ENCODE measurements at places on chromosomes 2 and 18.

- DNase-seq: no peak
These were observed 98.1 kb upstream of the BCL2L11 start for GRCh38 chr2:111022633-111023032.

DNA sequence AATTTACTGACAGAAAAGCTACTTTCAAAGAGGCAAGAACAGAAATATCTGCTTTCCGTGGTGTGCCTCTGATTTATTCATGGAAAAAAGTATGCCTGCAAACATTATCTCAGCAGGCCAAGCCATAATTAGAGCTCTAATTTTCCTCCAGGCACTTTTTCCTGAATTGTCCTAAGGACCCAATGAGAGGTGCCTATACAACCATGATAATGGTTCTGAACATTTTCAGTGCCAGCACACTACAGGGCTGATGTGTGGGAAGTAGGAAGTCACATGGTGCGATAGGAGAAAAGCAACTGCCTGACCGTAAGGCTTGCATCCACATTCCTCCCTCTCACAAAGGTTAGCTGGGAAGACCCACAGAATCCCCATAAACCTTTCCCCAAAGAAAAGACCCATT is 45.9 kb upstream of the EGR4 start:
- no peak for DNase-seq

DNA sequence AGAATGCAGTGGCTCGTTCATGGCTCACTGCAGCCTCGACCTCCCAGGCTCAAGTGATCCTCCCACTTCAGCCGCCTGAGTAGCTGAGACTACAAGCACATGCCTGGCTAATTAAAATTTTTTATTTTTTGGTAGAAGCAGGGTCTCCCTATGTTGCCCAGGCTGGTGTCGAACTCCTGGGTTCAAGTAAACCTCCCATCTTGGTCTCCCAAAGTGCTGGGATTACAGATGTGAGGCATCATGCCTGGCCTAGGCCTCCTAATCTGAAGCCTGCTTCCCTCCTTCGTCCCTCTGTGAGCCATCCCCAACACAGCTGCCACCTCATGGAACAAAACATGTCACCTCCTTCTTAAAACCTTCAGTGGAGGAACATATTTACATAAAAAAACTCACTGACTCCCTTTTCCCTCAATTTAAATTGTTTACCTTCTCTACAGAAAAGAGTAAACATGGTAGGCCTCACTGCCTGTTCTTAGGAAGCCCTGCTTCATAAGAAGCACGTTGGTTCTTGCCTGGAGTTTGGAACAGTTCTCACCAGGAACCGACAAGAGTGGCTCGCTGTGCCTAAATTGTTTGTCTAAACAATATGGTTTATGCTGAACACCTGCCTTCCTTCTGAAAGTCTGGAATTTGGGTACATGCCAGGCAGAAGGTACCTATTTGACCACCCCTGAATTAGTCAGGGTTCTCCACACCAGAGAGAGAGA is 12.1 kb upstream of the RHOB start:
- DNase-seq: no peak

- no peak for DNase-seq
These were observed 108.3 kb downstream of the DSEL start for GRCh38 chr18:67408240-67408639.

- DNase-seq: no peak
These were observed 41.3 kb upstream of the MSH6 start for GRCh38 chr2:47741637-47742036.

DNA sequence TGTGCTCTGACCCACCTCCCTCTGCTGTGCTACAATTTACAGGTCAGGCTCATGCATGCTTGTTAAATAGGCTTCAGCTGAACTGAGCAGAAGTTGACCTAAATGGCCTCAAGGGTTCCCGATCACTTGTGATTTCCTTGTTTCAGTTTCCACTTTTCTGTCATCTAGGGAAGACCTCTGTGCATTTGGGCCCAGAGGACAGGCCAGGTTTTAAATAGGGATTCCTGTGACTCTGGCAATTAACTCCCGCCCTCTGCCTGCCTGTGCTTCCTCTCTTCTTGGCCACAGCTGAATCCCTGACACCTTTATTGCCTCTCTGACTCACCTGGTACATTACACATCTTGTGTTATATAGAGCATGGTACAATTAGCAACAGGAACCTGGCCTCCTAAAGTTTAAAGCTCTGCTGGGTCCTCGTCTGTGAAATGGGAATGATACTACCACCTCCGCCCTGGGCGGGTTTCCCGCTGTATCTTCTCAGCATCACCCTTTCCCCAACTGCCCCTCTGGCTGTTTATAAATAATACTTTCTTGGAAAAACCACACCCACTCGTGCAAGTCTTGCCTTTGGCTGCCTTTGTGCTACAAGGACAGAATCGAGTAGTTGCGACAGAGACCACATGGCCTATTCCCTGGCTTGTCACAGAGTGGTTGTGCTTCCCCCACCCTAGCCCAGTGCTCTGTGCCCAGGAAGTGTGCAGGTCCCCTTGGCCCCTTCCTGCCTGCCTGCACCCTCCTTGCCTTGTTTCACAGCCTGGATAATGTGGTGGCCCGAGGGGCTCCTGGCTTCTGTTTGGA is 7.9 kb downstream of the CABLES1 start:
- DNase-seq: no peak

- DNase-seq: no peak
These were observed 484.5 kb upstream of the ZNF804A start for GRCh38 chr2:184113696-184114403.

GRCh38 chr2:205827809-205828365 is 145.6 kb downstream of the NRP2 start:
- no peak for DNase-seq

DNA sequence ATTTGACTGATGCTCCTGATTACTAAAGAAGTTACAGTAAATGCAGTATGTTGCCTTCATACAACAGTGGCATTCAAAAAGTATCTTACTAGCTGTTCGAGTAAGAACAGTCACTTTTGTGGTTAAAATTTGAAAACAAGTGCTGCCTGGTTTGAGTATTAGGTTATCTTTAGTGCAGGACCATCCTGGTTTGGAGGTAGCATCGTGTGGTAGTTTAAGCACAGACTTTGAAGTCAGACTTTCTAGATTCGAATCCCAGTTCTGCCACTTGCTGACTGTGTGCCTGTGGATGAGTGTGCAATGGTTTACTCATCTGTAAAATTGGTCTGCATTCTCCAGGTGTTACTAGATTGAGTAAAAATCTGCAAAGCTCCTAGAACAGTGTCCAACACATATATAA is 96.8 kb downstream of the SGPP2 start:
- DNase-seq: no peak

DNA sequence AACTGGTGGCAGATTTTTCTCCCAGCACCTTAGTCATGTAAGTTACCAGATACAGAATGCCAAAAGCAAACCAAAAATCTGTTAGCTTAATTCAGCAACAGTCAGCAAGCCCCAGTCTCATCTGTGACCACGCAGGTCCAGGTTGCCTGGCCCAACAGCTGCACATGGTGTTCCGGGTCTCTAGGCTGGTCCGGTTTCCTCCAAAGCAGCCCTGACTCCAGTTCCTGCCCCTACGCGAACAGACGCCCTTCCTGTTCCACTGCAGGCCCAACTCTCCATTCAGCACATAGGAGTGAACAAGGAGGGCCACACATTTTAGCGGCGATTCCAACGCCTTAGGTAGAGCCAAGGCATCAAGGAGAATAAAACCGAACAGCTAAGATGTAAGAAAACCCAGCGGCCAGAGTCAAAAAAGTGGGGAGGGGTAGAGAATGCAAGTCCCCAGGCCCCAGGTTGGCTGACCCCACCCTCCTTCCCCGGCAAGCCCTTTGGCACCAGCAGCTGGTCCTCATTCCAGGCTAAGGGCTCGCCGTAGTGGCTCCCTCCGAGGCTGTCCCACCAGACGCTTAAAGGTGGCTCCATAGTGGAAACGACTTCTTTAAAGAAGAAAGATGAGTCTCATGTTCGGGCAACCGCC is 1.5 kb downstream of the STK25 start:
- no peak for DNase-seq

- DNase-seq: peak; percentile 87
These were observed at the start of gene KDSR for GRCh38 chr18:63367053-63367953. Gene KDSR, minus strand, starts transcription at chr18:63367206. Its CDS starts 88 bp downstream, at chr18:63367118.

GRCh38 chr2:237300739-237301138 is 113.2 kb downstream of the COL6A3 start:
- DNase-seq: no peak

- no peak for DNase-seq
These were observed 93.6 kb upstream of the TMEFF2 start for GRCh38 chr2:192288295-192288694.

- no peak for DNase-seq
These were observed 90.1 kb downstream of the LBH start for GRCh38 chr2:30321466-30321865.

GRCh38 chr2:31129375-31130171 is 8.7 kb downstream of the GALNT14 start:
- no peak for DNase-seq

DNA sequence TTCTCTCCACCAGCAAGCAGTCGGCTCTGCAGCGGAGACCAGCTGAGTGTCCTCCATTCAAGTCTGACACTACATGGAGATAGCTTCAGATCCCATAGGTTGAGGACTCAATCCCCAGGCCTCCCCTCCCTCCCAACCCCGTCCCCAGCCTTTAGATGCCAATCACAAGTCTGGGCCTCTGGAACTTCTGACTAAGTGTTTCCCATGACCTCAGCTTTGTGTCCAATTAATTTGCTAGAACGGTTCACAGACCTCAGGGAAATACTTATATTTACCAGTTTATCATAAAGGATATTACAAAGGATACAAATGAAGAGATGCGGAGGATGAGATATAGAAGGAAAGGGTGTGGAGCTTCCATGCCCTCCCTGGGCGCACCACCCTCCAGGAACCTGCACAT is 77.4 kb downstream of the MERTK start:
- DNase-seq: no peak

GRCh38 chr2:147646818-147647468 is 197.9 kb upstream of the ACVR2A start:
- no peak for DNase-seq

- peak; percentile 61 for DNase-seq
These were observed 115.1 kb downstream of the DTNB start for GRCh38 chr2:25558262-25558661.

DNA sequence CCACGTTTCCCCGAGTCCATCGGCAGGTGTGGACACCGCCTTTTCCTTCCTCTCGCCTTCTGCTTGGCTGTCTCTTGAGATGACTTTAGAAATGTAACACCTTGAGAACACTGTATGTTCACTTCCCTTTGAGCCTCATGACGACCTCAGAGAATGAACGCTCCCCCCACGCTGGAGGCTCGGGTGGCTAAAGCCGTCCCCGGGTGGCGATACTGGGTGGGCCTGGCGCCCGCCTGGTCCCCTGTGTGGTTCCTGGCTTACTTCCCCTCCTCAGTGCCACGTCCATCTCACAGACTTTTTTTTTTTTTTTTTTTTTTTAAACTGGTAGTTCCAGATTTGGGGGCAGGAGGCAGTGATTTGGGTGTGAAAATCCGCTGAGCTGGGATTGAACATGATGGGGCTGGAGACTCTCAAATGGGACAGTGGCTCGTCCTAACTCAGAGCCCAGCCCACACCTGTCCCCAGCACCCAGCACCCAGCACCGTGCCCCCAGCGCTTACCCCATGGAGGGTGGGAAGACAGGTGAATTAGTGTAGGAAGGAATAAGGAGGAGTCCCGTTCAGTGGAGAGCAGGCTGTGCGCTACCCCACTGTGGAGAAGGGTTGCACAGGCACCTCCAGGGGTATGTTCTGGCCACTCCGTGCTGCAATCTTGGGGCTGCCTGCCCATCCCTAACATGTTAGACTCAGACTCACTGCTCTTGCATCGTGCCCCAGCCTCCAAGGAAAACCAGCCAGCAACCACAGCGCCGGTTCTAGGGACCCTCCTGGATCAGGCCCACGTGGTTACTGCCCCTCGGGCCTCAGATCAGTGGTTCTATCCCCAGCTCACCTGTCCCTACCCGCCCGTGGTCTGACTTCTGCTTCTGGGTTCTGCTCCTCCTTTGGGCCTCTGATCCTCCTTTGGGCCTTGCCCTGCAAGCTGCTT is 174.0 kb downstream of the ASB1 start:
- DNase-seq: no peak

GRCh38 chr2:200177971-200178911 is 128.3 kb upstream of the SPATS2L start:
- no peak for DNase-seq

DNA sequence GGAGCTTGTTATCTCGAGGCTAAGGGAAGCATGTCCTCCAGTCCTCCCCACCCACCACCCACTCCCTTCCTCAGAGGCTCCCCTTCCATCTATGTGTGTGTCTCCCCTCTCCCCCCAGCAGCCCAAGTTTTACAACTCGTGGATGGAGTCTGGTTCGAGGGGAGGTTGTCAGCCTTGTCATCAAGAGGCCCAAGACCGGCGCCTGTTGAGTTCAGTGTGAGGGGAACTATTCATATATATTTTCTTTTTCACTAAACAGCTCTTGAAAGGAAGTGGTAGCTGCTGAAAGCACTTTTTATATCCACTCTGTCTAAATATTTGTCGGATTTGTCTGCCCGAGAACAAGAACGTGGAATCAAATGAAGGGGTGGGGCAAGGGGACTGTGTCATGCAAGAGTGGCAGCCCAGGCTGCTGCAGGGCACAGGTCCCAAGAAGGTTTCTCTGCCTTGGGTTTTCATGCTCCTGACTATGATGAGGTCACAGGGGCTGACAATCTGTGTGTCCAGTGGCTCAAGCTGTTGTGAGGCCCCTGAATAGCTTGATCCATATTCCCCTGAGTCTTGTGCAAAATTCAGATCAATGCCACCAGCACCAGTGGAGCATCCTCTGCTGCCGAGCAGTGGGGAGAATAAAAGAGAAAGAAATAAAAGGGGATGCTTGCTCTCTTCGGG is 35.0 kb downstream of the NRP2 start:
- no peak for DNase-seq

- no peak for DNase-seq
These were observed 72.7 kb upstream of the LYPD6B start for GRCh38 chr2:148965623-148966437.

- no peak for DNase-seq
These were observed 57.8 kb downstream of the TCF4 start for GRCh38 chr18:55530166-55530565.

- no peak for DNase-seq
These were observed 422.7 kb upstream of the TNP1 start for GRCh38 chr2:217282531-217282930.

GRCh38 chr18:76994086-76994654 is 138.4 kb downstream of the MBP start:
- DNase-seq: no peak

- DNase-seq: no peak
These were observed 72.0 kb downstream of the KCNE4 start for GRCh38 chr2:223123855-223124610.

- no peak for DNase-seq
These were observed 153.3 kb upstream of the RBMS1 start for GRCh38 chr2:160646684-160647444.
